CD4-positive, alpha-beta T cell treated with Interleukin-17A for 4 hours (primary cell): ENCODE measurements at places on chromosomes 2 and 18.

DNA sequence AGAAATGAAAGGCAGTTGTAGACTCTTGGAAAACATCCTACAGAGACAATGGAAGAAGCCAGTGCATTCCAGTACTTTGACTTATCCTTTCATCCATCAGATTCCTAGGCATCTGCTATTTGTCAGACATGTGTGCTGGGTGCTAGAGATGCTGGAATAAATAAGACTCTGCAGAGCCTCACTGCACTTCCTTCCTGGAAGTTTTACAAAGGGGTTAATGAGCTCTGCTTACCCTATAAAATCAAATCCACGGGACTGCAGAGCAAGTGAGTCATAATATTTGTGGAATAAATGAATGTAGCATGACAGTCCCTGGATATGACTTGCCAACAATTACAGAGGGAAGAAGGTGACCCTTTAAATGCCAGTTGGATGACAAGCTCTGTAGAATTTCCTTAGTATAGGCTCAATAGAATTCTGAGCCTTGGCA lies 52.7 kb upstream of the NPAS2 start:
- no peak for DNase-seq

- no peak for DNase-seq
Measured at GRCh38 chr18:31250902-31251301, 67.1 kb upstream of the DSG1 start.

DNA sequence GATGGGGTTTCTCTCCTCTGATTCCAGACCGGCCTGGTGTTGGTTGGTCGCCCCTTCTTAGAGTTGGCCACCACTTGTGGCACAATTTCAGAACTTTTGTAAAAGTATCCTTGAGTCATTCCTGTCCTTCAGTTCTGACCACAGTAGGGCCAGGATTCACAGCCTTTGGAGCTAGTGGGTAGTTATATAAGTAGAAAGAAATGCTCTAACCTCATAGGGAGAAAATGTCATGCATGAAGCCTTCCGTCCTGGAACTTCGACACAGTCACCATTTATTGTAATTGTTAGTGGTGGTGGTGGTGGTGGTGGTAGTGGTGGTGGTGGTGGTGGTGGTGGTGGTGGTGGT lies 65.4 kb downstream of the EPAS1 start:
- DNase-seq: no peak

GRCh38 chr2:106552921-106553320 lies 65.8 kb downstream of the CD8B2 start:
- DNase-seq: no peak

GRCh38 chr2:206202446-206202845 lies 42.8 kb downstream of the EEF1B2 start:
- DNase-seq: no peak

- DNase-seq: no peak
Measured at GRCh38 chr2:19041434-19042041, 316.9 kb downstream of the OSR1 start.

- DNase-seq: peak; percentile 23
Measured at GRCh38 chr2:239327536-239328350, 73.1 kb downstream of the HDAC4 start.

- DNase-seq: peak; percentile 80
Measured at GRCh38 chr2:196239622-196240587, 68.5 kb upstream of the STK17B start.
